ENCODE measurements at places on chromosomes 4 and X.

DNA sequence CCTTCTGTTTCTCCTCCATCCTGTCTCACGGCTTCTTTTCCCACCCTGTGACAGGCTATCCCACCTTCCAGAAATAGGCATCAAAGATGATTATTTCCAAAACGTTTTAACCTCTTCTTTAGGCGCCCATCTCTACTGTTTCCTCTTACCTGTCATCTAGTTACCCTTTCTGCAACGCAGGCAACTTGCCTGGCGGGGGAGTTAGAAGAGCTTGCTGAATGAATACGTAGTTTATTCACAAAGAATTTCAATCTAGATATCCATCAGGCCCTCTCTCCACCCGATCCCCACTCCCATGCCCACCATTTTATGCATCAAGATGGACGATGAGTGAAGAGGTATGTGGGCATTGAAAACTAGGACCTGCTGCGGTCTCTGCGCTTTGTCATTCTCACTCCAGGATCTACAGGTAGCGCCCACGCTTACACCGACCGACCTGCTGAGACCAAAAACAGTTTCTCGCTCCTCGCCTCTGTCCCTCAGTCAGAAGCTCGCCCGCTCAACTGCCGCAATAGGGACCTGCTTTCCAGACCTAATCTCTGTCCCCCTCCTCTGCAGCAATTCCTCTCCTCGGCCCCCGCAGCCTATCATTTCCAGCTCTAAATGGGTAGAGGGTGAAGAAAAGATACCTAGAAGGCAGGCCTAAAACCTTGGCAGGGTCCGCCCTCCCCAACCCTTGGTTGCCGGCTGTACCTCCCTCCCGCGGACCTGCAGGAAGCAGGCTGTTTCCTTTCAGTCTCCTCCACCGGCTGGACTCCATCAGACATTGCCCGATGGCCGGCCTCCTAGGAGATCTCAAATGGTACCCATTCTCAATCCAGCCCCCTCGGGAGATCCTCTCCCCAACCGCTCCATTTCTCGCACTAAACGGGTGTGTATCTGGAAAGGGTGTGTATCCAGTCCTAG is 624 bp downstream of the BEX5 start:
- DNase-seq: peak; percentile 53

DNA sequence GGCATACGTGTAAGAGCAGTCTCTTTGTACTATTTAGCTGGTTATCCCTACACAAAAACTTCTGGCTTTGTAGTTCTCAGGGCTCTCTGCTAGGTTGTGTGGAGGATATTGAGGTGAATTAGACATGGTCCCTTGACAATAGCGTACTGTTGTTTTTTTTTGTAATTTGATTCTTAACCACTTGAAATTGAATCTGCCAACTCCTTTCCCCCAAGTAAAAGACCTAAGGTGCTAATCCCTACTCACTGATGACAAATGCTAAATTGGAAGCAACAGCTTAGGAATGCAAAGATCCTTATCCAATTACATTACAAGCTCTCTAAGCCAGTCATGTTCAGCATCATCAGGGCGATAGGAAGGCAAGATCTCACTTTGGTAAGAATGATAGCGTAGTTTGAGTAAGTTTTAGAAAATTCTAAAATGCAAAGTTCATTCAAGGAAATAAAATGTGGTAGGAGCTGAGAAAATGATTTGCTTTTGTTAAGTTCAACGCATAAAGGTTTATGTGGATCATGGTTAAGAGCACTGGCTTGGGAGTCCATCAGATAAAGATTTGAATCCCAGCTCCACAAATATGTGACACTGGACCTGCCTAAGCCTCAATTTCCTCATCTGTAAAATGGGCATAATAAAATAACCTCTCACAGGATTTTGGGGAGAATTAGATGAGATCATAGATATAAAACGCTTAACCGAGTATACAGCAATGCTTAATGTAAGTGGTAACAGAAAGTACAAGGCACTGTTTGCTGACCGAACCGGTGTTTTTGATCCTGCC is 39.3 kb downstream of the DOCK11 start:
- no peak for DNase-seq

DNA sequence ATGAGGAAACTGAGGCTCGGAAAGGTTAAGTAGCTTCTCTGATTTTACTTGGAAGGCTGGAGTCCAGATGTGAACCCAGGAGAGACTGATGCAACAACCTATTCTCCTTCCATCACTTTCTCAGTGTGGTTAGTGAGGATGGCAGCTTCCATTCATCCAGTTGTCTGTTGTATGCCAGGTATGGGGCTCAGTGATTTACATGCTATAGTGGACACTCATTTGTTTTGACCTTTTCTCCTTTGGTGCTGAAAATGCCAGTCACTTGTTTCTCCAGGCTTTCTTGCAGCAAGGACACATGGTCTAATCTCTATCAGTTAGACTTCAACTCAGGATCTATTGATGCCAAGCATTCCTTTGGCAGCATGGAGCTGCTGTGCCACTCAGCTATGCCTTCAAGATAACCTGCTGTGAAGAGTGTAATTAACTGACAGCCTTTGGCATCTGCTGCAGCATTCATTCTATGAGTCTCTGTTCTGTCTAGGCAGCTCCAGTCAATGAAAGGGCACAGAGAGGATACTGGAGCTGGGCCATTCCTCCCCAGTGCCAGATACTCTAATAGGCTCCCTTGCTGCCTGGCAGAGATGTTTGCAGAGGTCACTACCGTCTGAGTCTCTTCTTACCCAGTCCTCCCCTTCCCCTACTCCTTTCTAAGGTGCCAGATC is 11.0 kb upstream of the CWH43 start:
- DNase-seq: no peak

DNA sequence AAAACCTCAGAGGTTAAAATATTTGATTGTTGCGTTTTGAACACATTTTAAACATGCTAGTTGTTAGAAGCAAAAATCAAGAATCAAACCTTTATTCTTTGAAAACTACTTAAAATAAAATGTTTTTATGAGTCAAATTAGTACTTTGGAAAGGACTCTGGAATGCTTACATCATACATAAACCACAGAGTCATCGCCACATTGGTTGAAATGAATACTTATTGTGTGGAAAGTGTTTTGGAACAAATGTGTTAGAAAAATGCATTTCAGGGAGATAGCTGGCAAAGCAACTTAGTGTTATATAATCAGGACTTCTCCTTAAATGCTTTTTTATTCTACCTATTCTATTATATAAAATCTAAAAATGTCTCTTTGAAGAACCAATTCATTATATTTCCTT is 49.4 kb upstream of the CAMK2D start:
- no peak for DNase-seq

- no peak for DNase-seq
These were observed 47.8 kb upstream of the SETD7 start for GRCh38 chr4:139603576-139604410.

DNA sequence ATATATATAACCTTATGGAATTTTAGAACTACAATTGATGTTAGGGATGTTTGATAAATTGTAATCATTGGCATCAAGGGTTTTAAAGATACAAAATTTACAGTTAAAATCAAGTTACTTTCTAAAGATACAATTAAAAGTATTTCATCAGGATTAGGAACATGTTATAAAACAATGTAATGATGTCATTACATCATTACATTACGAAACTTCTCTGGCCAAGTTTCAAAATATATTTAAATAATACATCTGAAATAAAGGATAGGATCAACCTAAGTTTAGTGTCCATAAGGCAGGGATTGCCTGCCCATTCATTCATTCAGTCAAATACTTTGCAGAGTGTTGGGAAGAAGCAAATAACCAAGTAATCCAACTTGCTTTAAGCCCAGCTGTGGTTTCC is 75.1 kb downstream of the TENM3 start:
- DNase-seq: no peak

DNA sequence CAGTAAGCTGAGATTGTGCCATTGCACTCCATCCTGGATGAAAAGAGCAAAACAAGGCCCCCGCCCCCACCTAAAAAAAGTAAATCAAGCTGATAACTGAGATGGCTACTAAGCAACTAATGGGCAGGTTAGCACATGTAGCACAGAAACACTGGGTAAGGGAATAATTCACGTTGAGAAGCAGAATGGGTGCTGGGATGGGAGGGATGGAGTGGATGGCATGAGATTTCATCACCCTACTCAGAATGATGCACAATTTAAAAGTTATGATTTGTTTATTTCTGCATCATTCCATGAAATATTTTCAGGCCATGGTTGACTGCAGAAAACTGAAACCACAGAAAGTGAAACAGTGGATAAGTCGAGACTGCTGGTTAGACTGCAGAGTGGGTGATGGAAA is 224.0 kb downstream of the ARAP2 start:
- no peak for DNase-seq

DNA sequence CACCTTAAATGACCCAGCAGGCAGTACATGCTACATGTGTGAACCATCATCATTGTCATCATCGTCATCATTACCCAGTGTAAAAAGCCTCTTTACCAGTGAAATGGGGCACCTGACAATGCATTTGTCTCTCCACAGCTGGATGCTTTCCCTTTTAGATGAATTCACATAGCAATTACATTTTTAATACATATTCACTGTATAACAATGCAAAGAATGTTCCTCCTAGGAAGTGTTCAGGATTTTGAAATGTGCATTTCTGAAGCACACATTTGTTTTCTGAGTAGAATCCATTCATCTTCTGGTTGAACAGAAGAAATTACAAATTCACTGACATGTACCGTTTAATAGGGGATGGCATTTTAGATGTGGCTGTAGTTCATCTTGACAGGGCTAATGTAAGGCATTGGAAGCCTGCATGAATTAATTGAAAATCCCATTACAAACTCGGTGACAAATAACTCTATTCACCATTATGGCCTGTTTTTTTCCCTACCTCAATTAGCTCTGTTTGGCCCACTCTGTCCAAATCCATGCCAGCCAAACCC is 111.1 kb downstream of the SH3RF1 start:
- DNase-seq: no peak

DNA sequence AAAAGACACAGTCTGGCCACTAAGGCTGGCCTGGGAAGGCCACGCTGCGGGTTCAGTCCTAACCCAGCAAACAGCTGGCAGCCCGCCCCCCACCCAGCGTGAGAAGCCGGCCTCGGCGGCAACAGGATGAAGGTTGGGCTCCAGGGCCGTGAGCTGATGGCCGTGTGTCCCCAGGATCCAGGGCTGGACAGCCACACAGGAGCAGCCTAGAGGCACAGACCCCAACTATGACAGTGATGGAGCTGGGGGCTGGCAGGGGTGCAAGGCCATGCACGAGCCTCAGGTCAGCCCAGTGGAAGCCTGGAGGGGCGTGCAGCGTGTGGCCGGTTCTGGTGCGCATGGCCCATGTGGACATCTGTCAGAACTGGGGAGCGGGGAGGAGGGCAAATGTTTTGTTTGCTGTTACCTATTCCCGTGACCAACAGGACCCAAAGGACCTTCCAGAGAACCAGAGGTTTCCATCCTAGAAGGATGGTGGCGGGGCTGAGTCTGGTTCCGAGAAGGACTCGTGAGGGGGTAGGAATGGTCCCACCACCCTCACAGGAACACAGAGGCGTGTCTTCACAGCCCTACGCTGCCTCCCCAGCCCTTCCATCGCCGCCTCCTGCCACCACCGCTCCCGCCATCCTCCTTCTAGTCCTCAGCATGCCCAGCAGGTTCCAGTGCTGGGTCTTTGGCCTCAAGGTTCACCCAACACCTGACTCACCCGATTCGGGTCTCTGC is 46.5 kb downstream of the ZFYVE28 start:
- no peak for DNase-seq

DNA sequence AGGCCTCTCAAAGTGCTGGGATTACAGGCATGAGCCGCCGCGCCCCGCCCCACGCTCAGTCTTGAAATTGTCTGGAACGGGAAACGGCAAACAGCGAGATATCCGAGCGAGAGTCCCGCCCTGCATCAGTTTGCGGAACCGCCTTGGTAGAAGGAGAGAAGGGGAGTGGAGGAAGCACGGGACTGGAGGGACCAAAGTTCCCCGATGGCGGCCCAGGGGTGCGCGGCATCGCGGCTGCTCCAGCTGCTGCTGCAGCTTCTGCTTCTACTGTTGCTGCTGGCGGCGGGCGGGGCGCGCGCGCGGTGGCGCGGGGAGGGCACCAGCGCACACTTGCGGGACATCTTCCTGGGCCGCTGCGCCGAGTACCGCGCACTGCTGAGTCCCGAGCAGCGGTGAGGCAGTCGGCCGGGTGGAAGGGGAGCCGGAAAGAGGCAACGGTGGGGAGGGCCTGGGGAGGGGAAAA is at the start of gene BST1:
BST1 (plus strand) TSS at position 125 of the 463 bp plus-strand sequence; CDS start at position 205, 80 bp downstream.
- peak; percentile 76 for DNase-seq

DNA sequence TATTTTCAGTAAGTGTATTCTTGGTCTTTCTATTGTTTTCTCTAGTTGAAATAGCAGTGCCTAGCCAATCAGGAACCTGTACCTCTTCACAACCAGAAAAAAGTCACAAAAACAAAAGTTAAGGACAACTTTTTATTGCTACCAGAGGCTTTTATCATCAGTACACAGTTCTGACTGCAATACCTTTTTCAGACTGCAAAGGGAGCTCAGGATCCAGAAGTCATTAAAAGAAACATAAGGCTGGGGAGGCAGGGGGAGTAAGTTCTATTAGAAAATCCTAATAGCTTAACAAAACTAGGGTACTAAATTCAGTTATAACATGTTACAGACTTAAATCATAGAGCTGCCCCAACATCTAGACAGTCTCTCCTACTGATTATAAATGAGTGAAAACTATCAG is 28.8 kb downstream of the CCNI start:
- no peak for DNase-seq

GRCh38 chrX:8730812-8731558 is 952 bp downstream of the ANOS1 start:
- DNase-seq: no peak

DNA sequence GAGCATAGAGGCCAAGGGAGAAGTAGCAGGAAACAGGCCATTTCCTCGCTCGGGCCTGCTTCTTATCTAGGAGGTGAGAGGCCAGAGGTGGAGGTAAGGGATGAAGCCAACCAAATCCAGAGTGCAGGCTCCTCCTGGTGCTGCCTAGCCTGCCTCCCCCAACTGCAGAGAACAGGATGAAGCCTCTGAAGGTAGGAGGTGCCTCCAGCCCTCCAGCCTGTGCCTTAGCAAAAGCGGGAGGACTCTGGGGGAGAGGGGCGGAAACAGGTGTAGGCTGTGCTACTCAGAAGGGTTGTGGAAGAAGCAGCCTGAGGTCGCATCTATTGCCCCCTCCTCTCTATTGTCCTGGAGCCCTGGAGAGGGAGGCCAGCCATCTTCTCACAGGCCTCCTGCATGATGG is 2.9 kb upstream of the MTM1 start:
- DNase-seq: no peak

DNA sequence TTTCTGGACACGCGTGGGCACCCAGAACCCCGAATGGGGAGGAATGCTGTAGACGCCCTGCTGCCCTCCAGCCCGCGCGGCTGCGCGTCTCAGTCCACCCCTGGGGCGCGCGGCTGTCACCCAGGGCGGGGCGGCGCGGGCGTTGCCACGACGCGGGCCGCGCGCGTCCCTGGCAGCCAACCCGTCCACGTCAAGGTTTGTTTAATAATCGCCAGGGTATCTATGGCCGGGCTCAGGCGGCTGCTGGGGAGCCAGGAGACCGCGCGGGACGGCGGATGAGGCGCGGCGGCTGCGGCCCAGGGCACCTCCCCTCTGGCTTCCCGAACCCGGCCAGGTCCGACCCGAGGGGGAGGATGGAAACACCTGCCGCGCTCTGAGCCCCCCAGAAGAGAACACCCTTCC is at the start of gene SPATA18:
SPATA18 (plus strand) TSS at position 92 of the 402 bp plus-strand sequence. CDS start 401 bp downstream, outside the sequence.
- peak; percentile 48 for DNase-seq
